ENCODE measurements at places on chromosomes 1 and 21.

- DNase-seq, result peak; percentile 7
These were observed 151.4 kb downstream of the PTGER3 start for GRCh38 chr1:70896224-70896623.

DNA sequence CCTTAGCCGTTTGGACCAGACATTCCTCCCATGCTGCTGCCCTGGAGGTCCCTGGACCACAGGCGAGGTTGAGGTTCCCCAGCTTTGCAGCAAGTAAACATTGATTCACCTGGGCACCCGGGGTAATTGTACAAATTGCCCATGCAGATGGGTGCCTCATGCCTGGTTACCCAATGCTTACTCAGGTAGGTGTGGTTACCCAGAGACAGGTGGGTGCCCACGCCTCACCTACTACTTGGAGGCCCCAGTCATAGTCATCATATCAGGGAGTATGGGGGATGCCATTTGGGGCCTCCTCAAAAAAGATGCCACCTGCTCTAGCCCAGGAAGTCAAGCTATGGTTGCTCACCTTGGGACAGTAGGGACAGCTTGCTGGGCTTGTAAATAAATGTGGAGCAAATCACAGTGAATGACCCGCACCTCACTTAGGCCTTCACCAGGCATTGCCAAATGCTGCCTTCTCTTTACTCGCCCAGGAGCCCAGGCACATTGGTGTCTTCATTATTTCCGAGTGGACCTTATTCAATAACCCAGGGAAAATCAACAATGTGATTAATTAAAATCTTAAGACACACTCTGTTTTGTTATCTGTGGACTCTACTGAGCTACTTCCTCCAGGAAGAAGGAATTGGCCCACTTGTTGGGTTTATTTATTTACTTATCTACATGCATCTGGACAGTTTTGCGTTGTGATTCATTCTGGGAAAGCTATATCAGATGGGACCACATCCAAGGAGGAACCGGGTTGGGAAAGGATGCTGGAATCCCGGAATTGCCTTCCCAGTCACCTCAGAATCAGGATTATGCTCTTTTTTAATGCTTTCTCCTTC, 35.6 kb upstream of the GRHL3 start:
- peak; percentile 67 for DNase-seq

DNA sequence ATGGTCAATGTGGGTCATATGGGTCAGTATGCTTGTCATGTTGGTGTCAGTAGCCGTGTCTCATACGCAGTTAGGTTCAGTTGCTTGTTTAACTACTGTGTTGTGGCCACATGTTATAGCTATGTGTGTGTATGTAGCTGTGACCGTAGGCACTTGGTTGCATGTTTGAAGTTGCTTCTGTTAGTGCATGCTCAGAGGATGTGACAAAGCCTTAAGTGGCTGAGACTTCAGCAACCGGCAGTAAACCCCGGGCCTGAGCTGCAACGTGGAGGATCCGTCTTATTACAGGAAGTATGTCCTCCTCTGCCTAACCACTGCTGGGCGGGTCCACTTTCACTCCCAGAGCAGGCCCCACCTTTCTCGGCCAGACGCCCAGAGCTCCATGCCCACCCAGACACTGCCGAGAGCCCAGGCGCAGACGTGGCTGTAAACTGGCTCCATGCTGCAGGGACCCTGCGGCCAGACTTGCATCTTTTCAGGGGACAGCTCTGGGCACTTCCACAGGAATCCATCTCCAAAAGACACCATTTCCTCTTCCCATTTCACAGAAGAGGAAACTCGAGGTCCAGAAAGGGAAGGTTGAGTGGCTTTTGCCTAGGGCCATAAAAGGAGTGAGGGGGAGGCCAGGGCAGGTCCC, 2.2 kb downstream of the TCEA3 start:
- peak; percentile 82 for DNase-seq

DNA sequence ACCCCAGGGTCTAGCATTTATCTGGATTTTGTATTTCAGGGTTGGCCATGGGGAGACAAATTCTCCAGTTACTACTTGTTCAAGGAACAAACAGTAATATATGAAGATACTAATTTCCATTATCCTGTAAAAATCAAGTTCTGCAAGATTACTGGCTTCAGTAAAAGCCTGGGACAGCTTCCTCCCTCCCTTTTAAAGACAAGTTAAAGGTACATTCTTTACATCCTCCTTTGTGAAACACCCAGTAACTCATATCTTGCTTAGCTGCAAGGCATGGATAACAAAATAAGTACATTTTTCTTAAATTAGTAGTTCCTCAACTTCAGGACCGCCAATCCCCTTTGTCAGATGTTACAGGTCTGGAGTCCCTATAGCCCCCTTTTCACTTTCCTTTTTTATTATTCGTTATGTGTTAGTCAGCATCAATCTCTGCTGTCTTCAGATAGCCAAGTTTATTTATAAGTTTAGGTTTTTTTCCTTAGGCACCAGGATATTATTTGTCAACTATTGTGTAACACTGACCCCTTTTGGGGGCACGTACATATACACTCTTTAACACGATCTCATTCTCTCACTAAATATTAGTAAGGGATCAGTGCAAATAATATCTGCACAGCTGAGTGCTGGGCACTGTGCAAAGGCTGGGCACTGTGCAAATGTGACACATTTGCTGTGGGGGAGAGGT, 9.8 kb downstream of the ERRFI1 start:
- no peak for DNase-seq

GRCh38 chr1:110686188-110686587, 11.4 kb upstream of the KCNA3 start:
- no peak for DNase-seq

- no peak for DNase-seq
These were observed 2.4 kb downstream of the PFKFB2 start for GRCh38 chr1:207055386-207056001.

DNA sequence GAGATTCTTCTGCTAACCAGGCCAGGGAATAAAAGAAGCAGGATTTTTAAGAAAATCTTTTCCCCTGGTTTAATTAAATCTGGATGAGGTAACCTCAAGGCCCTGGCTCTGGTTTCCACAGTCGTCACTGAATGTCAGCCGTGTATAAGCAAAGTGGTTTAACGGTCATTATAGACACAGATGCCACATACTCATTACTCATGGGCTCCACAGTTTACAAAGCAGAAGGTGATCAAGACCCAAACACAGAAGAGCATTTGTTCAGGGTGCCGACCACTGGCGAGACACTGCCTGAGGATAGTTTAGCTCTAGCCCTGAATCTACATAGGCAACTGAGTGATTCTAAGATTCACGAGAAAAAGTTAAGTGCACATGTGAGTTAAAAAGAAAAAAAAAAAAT, 27.8 kb upstream of the RAP1GAP start:
- no peak for DNase-seq

- peak; percentile 37 for DNase-seq
These were observed 83.9 kb downstream of the DYRK1A start for GRCh38 chr21:37450445-37450941.

Measured in fibroblast of upper back skin (primary cell).